Progenitor cell of endocrine pancreas (in vitro differentiated cells): ENCODE measurements at places on chromosomes 3 and 15. TPM values are rescaled to one million over a fixed set of nuclear protein-coding genes. Genes with fewer than 3 reads are reported as not detected.

GRCh38 chr3:36540888-36541518, 160.7 kb downstream of the STAC start:
- no peak for DNase-seq

DNA sequence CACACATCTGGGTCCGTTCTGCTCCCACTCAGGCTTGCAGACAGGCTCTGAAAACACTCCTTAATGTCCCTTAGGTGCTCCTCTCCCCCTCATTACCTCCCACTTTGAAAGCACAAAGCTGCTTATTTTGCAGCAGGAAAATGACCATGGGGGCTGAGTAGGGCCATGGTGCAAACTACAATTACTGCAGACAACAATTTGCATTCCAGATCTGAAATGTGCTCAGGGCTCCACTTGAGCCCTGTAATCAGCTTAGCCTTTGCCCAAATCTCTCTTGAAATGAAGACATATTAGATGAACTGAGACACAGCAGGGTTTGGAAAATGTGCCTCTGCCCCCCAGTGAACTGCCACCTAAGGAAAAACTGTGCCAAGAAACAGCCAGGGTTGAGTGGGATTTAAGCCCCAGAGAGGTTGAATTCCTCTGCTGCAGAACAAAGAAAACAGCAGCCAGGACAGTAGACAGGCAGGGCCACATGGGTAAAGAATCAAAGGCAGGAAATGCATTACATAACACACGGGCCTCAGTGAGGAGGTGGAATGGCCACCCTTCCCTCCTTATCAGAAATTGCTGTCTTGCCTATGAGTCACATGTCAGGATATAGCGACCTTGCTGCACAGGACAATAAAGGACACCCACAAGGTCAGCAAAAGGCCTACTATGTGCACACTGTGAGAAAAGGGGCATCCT, 126.8 kb upstream of the ARHGEF3 start:
- no peak for DNase-seq

DNA sequence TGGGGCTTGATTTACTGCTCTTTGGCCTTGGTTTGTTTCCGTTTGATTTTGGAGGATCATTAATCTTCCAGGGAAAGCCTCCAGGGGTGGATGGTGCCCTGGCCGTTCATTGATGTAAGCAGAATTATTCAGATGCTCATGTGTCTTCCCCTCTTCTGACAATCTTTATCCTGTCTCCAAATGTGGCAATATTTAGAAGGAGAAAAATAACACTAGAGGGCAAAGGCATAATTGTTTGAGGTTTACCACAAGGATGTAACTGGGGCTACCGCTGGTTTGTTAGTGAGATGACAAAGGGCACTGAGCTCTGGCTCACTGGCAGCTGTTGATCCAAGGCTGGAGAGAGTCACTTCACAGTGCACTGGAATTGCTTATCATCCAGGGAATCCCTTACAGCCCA, 18.2 kb upstream of the PLCL2 start:
- no peak for DNase-seq

The PIK3R4 gene
- 29.3 and 32.2 TPM in 2 replicates for total RNA-seq

GRCh38 chr3:167394003-167394402, 13.9 kb upstream of the ZBBX start:
- DNase-seq, result no peak

The MB21D2 gene
- total RNA-seq, result 12.5 and 13.4 TPM in 2 replicates

The RPN1 gene
- 166 and 170 TPM in 2 replicates for total RNA-seq

The MST1 gene
- total RNA-seq, result 45.2 and 47.5 TPM in 2 replicates

- no peak for DNase-seq
These were observed 13.4 kb downstream of the SEC62 start for GRCh38 chr3:169980055-169980454.

- no peak for DNase-seq
These were observed 13.8 kb downstream of the THSD4 start for GRCh38 chr15:71128939-71129562.

The C3orf52 gene
- total RNA-seq, result 20.6 and 23.7 TPM in 2 replicates

DNA sequence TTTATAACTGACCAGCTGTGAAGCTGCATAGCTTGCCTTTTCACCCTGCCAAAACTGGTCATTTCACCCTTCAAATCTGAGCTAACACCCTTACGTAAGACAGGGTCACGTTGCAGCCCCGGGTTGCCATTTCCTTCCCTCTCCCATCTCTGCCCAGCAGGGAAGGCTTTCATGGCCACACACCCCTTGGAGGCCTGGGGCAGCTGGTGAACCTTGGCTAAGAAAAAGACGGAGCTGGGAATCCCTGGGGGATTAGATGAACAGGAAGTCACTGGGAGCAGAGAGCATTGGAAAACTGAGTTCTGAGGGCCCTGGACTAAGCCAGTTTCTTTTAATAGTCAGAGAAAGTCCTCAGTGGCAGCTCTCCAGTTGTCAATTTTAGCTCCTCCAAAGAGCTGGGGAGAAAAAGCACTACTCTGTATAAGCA, 67.8 kb downstream of the TTC23 start:
- DNase-seq, result no peak

GRCh38 chr3:13307041-13307440, 113.1 kb downstream of the NUP210 start:
- no peak for DNase-seq

DNA sequence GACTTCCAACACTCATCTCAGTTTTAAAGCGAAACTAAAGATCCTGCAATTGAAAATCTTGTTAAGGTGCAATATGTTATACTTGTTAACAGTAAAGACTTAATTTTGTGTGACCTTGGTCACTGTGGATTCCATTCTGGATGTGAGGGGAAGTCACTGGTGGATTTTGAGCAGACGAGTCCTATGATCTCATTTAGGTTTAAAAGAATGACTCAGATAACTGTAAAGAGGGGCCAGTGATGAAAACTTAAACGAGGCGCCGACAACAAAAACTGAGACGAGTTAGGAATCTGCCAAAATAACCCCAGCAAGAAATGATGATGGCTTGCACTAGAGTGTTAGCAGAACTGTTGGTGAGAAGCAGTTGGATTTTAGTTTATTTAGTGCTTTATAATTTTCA, 56.5 kb downstream of the LRRC28 start:
- DNase-seq, result no peak

The TRPM1 gene
- total RNA-seq, result not detected in 2 replicates

GRCh38 chr15:100111125-100112060, 230.4 kb downstream of the ADAMTS17 start:
- DNase-seq, result no peak

- no peak for DNase-seq
These were observed 427.6 kb upstream of the SEMA6D start for GRCh38 chr15:47289656-47290055.

DNA sequence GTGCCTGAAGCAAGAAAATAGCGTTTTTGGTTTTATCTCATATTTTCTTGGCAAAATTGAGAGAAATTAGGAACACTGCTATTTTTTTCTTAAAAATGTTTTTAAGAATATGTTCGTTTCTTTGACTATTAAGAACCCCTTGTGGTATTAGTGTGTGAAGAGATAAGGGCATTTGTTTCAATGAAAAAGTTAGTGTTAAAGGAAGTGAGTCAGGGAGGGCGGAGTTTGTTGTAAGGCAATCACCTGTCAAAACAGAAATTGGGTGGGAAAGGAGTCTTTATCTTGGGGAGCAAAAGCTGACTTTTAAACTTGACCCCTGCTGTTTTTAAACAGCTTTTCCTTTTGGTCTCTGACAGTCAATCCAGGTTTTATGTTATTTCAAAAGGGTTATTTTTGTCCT, 4.2 kb downstream of the RAP2B start:
- DNase-seq, result no peak

The CAMP gene
- not detected in 2 replicates for total RNA-seq

The CHRNA5 gene
- total RNA-seq, result 8.0 and 8.1 TPM in 2 replicates

GRCh38 chr3:138881233-138881632, 46.5 kb upstream of the PIK3CB start:
- DNase-seq, result no peak

- DNase-seq, result no peak
These were observed 2.3 kb downstream of the SELENOS start for GRCh38 chr15:101275018-101275417.

- DNase-seq, result peak; percentile 6
These were observed 29.1 kb downstream of the ALS2CL start for GRCh38 chr3:46664188-46664970.

DNA sequence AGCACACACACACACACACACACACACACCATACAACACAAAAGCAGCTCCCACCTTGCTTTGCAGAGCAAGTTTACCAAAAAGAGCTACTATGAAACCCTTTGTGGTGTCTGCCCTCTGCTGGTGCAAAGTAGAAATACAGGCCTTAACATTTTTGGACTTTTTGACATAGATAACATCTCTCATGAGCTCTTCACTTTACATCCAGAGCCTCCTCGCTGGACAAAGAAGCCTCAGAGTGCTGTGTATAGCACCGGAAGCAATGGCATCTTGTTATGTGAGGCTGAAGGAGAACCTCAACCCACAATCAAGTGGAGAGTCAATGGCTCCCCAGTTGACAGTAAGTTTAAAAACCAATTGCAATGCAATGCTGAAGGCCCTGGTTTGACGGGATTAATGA, 157.9 kb downstream of the CHL1 start:
- DNase-seq, result peak; percentile 27

DNA sequence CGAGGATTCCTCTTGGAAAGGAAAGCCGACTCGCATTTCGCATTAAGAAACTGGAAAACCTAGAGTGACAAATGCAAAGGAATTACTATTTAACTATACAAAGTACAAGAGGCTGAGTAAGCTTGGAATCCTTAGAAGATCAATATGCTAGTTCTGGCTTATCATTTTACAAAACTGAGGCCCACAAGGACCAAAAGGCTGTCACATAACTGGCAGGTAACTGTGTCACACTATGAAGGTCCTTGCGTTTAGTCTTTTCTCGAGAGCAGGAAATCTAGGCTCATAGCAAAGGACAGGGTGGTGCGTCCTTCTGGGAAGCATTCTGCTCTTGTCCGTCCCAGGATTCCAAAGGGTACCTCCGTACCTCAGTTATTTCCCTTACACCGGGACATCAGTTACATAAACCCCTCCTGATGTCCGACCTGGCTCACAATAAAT, 629 bp downstream of the RPL24 start:
- DNase-seq, result no peak

GRCh38 chr3:142809259-142809658, 79.6 kb downstream of the PCOLCE2 start:
- DNase-seq, result no peak

DNA sequence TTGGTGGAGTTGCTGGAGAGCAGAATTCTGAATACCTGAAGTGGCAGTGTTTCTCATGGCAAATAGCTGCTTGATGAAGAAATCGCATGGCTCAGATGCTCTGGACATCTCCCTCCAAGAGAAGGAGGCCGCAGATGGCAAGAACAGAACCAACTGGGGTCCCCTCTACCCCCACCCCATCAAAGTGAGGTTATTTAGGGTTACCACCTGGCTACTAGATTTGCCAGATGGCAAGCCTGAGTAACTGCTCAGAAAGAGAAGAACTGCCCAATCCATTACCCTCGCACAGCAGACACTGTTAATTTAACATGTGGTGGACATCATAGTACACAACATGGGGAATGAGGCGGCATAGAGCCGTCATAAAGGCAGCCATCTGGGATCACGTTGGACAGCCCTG, 30.5 kb upstream of the LIPC start:
- DNase-seq, result no peak

DNA sequence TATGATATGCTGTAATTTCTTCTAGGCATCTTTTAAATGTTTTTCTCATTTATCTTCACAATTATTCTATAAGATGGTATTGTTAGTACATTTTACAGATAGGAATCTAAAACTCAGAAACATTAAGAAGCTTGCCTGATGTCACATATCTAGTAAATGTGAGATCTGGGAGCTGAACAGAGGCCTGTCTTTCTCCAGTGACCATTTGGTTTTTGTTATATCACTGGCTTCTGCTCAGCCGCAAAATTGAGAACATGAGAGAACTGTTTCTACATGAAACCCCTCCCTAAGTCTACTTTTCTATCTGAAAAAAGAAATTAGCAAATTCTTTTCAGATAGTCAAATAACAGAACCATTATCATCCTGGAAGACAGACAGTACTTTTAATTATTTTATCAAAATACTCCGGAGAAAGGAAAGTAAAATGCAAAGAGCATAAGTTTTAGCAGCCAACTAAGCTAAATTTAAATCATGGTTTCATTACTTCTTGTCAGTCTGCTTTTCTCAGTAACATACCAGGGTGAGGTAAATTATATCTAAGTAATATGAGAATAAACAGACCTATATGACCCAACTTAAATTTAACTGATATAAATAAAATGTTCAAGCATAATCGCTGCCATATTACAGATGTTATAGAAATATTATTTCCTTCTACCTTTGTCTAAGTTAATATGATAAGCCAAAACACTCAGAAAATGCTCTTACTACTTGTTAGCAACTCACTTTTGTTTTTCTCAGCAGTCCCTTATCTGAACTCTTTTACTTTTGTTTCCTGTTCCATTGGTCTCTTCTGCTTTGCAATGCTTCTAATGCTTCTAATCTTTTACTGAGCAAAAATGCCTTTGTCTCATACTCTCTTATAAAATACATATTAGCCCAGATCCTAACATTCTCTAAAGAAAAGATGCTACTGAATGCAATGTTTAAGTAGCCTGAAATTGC, 68.0 kb upstream of the MBNL1 start:
- no peak for DNase-seq

- DNase-seq, result no peak
These were observed 214.2 kb upstream of the PROK2 start for GRCh38 chr3:71998995-71999673.

DNA sequence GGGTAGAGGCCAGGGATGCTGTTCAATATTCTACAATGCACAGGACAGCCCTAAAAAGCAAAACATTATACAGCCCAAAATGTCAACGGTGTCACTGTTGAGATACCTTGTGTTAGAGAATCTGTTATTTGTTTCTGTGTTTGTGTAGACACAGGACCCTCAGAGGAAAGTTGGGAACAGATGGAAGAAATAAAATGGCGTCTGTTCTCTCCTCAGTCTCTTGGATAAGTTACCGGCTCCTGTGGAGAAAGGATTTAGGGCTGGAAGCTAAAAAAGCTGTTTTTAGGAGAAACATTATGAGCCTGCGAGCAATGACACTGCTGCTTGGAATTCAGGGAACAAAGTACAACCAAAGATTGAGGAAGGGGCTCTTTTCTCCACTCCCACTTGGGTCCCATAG, 688.6 kb upstream of the ZNF385D start:
- no peak for DNase-seq

DNA sequence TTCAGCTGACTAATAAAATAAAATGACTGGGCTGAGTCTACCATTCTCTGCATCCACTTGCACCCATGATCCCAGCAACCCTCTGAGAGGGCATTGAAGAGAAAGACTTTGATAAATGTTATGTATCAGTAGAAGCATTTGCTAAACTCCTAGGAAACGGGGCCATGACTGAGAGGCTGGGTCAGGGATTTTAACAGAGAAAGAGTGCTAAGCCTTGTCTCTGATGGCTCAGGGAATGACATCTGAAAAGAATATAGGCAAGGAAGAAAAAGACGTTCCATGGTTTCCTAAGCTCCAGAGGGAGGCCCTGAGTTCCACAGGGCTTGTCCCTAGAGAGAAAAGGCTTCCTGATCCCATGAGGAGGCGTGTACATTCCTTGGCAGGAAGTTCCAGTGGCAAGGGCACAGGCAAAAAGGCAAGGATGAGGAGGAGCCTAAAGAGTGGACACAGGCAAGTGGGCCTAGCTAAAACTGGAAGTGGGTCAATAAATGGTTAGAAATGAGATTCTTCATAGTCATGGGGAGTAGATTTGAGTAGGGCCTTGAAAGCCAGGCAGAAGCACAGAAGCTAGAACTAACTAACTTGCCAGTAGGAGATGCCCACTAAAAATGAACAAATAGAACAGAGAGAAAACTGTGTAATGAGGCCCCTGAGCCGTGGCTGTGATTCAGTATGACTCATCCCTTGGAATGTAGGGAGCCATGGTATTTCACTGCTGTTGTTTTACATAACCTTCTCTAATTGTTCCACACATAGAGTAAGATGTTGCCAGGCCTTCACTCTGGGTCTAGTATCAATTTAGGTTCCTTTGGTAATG, 44.9 kb upstream of the MANF start:
- no peak for DNase-seq

The LARP6 gene
- 17.5 and 22.6 TPM in 2 replicates for total RNA-seq

The MAP3K13 gene
- 29.6 and 31.0 TPM in 2 replicates for total RNA-seq

The ATP13A5 gene
- total RNA-seq, result 0.07 and 0.29 TPM in 2 replicates
